ENCODE measurements at places on chromosomes 13 and 19.

GRCh38 chr13:31927219-31927653 lies 104.3 kb upstream of the FRY start:
- DNase-seq, result no peak

GRCh38 chr13:43269037-43269481 lies 245.7 kb downstream of the DNAJC15 start:
- peak; percentile 84 for DNase-seq

GRCh38 chr19:2733930-2734588 lies 5.8 kb downstream of the SLC39A3 start:
- DNase-seq, result no peak

DNA sequence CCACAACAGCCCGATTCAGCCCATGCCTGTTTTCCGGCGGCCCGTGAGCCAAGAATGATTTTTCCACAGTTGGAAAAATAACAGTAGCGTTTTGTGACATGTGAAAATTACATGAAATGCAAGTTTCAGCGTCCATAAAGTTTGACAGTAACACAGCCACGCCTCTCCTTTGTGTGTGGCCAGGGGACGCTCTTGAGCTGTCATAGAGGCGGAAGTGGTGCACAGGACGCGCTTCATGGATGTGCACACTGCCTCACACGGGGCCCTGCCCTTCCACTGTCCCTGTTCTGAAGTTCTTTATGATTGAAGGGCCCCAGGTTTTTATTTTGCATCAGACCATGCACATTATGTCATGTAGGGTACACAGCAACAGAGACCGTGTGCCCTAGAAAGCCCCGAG lies 12.4 kb upstream of the ELAVL1 start:
- no peak for DNase-seq

GRCh38 chr13:43475140-43475539 lies 311.6 kb downstream of the ENOX1 start:
- DNase-seq, result no peak

DNA sequence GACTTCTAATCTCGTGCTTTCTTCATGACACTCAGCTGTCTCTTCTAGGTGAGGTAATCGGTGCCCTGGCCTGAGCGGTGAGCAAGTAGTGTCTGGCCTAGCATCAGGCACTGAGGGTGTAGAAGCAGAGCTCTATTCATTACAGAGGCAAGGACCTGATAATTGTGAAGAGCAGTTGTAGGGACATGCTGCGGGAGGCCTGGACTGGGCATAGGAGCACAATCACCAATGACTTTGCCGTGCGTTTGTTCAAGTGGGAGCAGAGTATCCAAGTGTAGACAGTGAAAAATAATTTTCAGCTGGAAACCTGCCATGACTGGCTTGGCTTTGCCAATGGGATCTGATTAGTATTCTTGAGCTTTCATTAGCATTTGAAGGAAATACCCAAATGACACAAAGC lies 32.1 kb upstream of the DCLK1 start:
- no peak for DNase-seq

DNA sequence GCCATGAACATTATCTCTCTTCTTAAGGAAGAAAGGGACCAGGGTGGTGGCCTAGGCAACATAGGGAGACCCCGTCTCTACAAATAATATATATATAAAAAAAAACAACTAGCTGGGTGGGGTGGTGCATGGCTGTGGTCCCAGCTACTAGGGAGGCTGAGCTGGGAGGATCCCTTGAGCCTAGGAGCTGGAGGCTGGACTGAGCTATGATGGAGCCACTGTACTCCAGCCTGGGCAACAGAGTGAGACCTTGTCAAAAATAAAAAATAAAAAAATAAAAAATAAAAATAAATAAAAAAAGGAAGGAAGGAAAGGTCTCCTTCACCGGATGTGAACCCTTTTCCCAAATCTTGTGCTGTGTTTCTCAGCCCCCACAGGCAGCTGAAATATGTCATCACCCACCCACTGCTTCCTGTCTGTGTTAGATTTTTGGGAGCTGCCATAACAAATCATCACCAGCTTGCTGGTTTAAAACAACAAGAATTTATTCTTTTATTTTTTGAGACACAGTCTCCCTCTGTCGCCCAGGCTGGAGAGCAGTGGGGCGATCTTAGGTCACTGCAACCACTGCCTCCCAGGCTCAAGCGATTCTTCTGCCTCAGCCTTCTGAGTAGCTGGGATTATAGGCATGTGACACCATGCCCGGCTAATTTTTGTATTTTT lies 9.5 kb upstream of the TSPAN16 start:
- no peak for DNase-seq

GRCh38 chr13:106526738-106527444 lies 8.6 kb downstream of the EFNB2 start:
- DNase-seq, result no peak

- DNase-seq, result no peak
Measured at GRCh38 chr19:49591731-49592485, 926 bp downstream of the PRR12 start.

GRCh38 chr13:93947651-93948050 lies 531.8 kb downstream of the DCT start:
- no peak for DNase-seq

- no peak for DNase-seq
Measured at GRCh38 chr13:111623743-111624505, 303.5 kb downstream of the TEX29 start.

DNA sequence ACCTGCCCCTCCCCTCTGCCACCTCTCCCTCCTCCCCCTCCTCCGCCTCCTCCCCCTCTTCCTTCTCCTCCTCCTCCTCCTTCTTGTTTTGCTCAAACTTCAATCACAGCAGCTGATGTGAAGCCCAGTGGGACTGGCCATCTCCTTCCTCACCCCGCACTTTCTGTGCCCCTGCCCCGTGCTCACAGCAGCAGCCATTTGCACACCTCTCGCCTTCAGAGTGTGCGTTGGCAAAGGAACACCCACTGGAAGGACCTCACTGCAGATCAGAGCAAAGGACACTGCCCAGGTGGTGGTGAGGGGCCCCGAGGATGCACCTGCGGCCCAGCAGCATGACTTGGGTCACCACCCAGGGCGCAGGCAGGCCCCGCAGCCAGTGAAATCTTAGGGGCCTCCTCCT lies 98.8 kb downstream of the SOX1 start:
- no peak for DNase-seq

GRCh38 chr13:48804821-48805601 lies 151.3 kb downstream of the CYSLTR2 start:
- DNase-seq, result peak; percentile 74

DNA sequence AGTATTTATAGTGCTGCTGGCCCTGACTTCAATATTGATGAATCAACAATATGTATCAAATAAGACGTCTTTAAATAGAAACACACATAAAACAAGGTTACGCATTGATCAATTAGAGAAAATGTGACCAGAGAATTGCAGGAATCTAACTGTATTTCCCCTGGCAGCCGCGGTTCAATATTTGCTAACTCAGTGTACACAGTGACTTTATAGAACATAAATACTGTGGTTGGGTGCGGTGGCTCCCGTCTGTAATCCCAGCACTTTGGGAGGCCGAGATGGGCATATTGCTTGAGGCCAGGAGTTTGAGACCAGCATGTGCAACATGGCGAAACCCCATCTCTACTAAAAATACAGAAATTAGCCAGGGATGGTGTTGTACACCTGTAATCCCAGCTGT lies 22.8 kb upstream of the UPF3A start:
- no peak for DNase-seq

GRCh38 chr13:97223711-97224541 lies 1.8 kb downstream of the MBNL2 start:
- DNase-seq, result peak; percentile 79

All from kidney epithelial cell (primary cell).